ENCODE measurements at places on chromosomes 16 and 17.

DNA sequence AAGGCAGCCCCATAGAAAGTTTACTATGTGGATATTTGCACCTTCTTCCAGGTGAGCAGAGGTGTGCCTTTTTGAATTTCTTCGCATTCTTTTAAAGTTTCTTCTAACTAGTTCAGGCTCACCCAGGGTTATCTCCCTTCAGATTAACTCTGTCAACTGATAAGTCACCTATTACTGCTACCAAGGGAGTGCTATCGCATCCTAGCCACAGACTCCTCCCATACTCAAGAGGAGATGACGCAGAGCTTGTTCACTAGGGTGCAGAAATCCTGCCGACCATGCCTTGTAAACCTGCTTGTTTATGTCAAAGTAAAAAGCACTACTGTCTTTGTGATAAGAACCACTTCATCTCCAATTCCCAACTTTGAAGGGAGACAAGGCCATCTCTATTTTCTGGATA, 390.1 kb downstream of the RBFOX1 start:
- no peak for DNase-seq

DNA sequence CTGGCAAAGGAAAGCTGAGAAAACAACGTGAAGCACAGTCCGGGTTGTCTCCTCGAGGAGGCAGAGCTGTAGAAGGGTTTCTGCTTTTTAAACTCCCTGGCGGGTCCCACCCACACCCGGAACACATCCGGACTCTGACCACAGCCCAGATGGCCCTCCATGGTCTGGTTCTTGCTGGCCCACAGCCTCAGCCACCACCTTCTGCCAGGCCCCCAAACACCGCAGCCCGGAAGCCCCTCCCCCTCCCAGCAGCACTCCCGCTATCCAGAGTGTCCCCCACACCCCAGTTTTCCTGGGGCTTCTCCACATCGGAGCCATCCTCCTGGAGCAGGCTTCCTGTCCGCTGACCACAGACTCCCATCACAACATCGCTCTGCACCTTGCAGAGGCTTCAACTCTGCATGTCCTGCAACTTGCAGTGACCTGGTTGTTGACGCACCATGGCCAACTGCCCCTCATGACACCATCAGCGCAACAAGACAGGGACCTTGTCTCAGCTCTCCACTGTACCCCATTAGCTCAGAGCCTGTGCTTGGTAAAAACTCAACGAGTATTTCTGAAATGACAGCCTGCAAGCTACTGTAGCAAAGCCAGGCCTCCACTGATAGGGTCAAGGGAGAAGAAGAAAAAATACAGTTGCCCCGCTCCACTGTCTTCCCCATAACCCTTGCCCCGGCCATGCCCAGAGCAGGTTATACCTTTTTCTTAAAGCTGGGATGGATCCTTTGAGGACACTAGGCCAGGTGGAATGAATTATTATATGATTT, 129.8 kb downstream of the C16orf78 start:
- DNase-seq = no peak

- no peak for DNase-seq
Observed at GRCh38 chr16:81515721-81516120, 71.1 kb downstream of the CMIP start.

DNA sequence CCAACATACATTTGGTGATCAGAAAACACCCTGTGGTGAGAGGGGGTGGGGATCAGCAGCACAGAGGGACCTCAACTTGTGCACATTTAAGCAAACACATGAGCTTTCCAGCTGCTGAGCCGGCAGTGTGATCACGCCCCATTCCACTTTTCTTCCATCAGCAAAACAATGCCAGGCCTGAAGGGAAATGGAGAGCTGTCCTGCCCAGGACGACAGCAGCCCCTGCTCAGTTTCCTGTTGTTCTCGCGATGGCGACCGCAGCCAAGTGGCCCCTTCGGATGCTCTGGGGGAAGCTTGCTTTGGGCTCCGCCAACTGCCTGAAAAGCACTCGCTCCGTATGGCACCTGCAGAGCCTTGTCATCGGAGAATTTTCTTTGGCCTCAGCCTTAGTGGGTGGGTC, 272.3 kb downstream of the FOXL1 start:
- DNase-seq = no peak

GRCh38 chr16:51289336-51289735, 138.3 kb upstream of the SALL1 start:
- no peak for DNase-seq

- no peak for DNase-seq
Observed at GRCh38 chr16:69936751-69937211, 14.4 kb upstream of the CLEC18A start.

DNA sequence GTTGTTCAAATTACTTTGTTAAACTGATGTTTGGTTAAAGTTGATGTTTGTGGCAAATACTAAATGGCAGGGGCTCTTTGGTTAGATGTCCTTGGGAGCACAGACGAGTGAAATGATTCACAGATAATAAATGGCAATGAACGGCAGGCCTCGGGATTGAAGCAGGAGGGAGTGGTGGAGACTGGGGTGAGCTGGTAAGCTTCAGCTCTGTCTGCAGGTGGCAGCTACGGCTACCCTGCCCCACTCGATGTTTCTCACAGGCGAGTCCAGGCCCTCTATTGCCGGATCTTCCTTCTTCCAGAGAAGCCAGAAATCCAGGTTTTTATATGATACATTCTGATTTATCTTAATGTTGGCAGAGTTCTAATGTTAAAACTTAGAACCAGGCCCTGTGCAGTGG, 144.8 kb upstream of the CACNG5 start:
- DNase-seq = no peak

GRCh38 chr16:1117176-1117900, 21.3 kb upstream of the C1QTNF8 start:
- DNase-seq = no peak

- no peak for DNase-seq
Observed at GRCh38 chr17:64537488-64537887, 30.7 kb downstream of the CEP95 start.

DNA sequence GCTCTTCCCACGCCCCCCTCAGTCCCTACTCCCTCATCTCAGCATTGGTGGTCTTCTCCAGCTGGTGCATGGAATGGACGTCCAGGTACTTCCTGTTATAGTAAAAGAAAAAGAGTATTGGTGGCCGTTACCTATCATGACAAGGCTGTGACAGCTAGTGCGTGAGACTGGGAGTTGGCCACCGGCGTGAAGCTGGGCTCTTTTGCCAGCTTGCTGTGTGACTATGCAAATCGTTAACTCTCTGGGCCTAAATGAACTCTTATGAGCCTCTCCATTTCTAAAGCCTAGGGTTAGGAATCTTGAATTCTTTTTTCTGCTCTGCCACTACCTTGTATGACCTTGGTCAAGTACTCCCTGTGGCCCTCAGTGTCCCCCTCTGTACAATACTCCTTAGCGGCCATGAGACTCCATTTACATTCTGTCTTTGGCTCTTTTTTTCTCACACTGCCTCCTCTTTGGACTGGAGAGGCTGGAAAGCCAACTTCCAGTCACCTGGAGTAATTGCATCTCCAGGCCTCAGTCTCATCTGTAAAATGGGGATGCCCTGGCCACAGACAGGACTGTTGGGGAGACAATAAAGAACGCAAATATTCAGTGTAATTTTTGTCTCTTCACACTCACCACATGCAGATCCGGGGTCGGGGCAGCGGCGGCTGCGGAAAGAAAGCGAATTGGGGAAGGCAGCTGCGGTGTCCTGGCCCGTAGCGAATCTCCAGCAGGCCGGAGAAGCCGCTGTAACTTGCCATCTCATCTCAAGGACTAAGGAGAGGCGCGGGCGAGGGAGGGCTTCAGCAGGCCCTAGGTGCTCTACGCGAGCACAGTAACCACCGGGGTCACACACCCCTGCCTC, 1.1 kb downstream of the CFAP119 start:
- no peak for DNase-seq

DNA sequence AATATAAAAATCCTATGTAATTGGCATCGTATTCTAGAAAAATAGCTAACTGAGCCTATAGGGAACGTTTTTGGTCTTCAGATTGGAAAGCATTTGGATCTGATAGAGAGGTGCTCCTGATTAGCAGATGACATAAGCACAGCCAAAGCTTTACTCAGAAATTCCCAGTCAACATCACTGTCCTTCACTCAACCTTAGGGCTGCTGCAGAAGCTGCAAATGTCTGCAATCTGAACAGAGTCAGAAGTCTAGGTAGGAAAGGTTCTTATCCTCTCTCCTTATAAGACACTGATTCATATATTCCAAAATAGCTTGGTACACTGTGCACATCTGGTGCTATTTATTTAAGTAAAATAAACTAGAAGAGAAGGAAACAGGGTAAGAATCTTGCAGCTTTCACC, 19.2 kb downstream of the STRADA start:
- no peak for DNase-seq

GRCh38 chr16:1992704-1993317, 3.0 kb downstream of the SYNGR3 start:
- DNase-seq = no peak
